Common myeloid progenitor, CD34-positive (primary cell): ENCODE measurements at places on chromosomes 6 and 20.

- no peaks in the 10 kb centered on the region for H3K27me3 ChIP-seq
- H3K27ac ChIP-seq, result no peak overlapping the region
- H3K36me3 ChIP-seq, result no peaks in the 10 kb centered on the region
- DNase-seq, result no peak
Observed at GRCh38 chr6:35706468-35706867, 17.8 kb upstream of the FKBP5 start.

- H3K4me1 ChIP-seq, result no peaks in the 10 kb centered on the region
- H3K27ac ChIP-seq, result no peak overlapping the region
- no peak for DNase-seq
- H3K27me3 ChIP-seq, result no peaks in the 10 kb centered on the region
- H3K4me3 ChIP-seq, result no peak overlapping the region
- no peaks in the 10 kb centered on the region for H3K36me3 ChIP-seq
Observed at GRCh38 chr6:153044295-153044694, 41.8 kb upstream of the MTRF1L start.

DNA sequence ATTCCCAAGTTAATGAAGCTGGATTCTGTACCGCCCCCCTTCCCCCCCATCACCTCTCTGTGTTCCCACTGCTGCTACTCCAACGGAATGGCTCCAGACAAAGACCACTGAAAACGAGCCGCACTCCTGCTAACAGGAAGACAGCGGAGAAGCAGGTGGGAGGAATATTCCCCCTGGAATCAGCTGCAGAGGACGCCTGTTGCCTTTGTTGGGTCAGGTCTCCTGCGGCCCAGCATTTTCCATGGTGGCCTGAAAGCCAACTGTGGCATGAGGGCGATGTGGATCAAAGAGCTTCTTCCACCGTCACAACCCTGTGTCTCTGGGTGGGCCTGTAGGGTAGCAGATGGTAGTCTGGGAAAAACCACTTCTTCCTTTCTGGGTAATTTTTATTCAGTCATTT lies 16.8 kb downstream of the AAR2 start:
- H3K27ac ChIP-seq, result no peak overlapping the region
- no peaks in the 10 kb centered on the region for H3K27me3 ChIP-seq
- peaks cover 37% of the 10 kb centered on the region for H3K36me3 ChIP-seq
- no peak overlapping the region for H3K4me3 ChIP-seq
- H3K4me1 ChIP-seq, result no peaks in the 10 kb centered on the region
- DNase-seq, result no peak

- peak; percentile 74 for DNase-seq
- H3K27me3 ChIP-seq, result no peaks in the 10 kb centered on the region
- peaks cover 52% of the 10 kb centered on the region for H3K4me1 ChIP-seq
- H3K27ac ChIP-seq, result no peak overlapping the region
- H3K36me3 ChIP-seq, result no peaks in the 10 kb centered on the region
Observed at GRCh38 chr6:52576392-52577021, 353 bp downstream of the TRAM2 start.

DNA sequence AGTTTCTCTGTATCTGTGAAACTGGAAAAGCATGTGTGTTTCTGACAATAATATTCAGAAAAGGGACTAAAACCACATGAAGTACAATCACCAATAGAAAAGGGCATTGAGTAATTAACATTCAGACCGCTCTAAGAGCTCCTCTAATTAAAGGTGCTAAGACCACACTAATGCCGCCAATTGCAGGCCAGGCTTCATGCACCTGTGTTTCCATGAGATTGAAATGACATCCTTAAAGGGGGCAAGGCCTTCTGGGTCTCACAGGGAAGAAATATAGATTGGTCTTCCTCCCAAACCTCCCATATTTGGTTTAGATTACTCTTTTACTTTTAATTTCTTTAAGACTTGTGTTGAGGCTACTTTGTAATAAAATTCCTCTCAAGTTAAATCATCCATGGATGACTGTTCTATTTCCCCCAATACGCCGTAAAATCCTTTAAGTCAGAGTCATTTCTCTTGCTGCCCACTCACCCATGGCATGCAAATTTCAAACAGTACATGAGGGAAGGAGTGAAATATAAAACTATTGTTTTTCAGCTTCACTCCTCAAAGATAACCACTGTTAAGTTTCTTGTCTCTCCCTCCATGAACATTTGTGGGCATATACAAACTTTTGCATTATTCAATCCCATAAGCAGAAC lies 110.6 kb downstream of the UBE3D start:
- peaks cover 3% of the 10 kb centered on the region for H3K36me3 ChIP-seq
- no peak overlapping the region for H3K4me3 ChIP-seq
- no peaks in the 10 kb centered on the region for H3K27me3 ChIP-seq

- no peak overlapping the region for H3K27ac ChIP-seq
- H3K36me3 ChIP-seq, result peaks cover 11% of the 10 kb centered on the region
- DNase-seq, result peak; percentile 82
- H3K27me3 ChIP-seq, result no peaks in the 10 kb centered on the region
- H3K4me1 ChIP-seq, result no peaks in the 10 kb centered on the region
Observed at GRCh38 chr6:157873735-157874344, 50.8 kb downstream of the SNX9 start.

DNA sequence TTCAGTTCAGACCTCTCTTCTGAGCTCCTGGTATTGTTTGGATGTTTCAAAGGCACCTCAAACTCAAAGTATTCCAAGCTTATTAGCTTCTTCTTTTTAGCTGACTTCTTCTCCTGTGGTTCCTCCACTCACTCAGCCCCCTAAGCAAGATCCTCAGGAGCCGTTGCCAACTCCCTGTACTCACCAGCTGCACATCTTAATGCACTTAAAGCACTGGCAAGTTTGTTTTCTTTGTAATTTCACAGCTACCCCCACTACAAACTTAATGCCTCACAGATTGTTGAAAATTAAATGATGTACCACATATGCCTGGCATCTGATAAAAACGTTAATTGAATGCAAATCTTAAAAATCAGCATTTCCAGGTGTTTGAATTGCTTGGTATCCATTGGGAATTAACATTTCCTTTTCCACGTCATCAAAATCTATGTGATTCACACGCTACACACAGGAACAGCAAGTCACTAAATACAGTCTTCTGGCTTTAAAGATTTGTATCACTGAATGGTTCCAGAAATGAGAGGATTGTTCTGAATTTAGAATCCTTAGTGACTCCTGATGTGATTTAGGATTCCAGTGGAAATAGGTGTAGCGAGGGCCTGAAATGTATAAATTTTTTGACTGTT lies 24.5 kb downstream of the CALHM6 start:
- no peak for DNase-seq
- H3K4me3 ChIP-seq, result no peak overlapping the region
- H3K27me3 ChIP-seq, result no peaks in the 10 kb centered on the region
- H3K27ac ChIP-seq, result no peak overlapping the region

GRCh38 chr20:44696315-44696714 lies 18.9 kb upstream of the CCN5 start:
- no peaks in the 10 kb centered on the region for H3K27me3 ChIP-seq
- no peak for DNase-seq
- H3K4me3 ChIP-seq, result no peak overlapping the region
- H3K4me1 ChIP-seq, result no peaks in the 10 kb centered on the region
- no peaks in the 10 kb centered on the region for H3K36me3 ChIP-seq
- H3K27ac ChIP-seq, result no peak overlapping the region

- H3K4me3 ChIP-seq, result no peak overlapping the region
- no peaks in the 10 kb centered on the region for H3K36me3 ChIP-seq
- DNase-seq, result no peak
- no peaks in the 10 kb centered on the region for H3K27me3 ChIP-seq
Observed at GRCh38 chr6:132084811-132085509, 133.8 kb upstream of the CCN2 start.

- H3K36me3 ChIP-seq, result no peaks in the 10 kb centered on the region
- DNase-seq, result no peak
- no peak overlapping the region for H3K4me3 ChIP-seq
Observed at GRCh38 chr20:22794200-22794599, 209.8 kb upstream of the FOXA2 start.

DNA sequence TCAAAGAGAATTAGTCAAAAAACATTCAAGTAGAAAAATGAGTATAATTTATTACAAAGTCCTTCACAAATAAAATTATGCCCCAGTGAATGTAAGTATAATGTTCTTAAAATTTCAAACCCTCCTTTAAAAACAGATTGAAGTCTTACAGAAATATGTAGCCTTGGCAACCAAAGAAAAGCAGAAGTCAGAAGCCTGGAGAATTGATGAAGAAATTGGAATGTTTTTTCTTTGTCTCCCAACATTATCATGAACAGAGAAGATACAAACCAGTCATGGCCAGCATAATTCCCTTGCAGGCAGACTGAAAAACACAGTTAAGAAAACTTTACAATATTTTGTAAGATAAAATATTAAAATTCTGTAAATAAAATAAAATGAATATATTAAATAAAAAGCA lies 221.9 kb downstream of the TBC1D32 start:
- H3K36me3 ChIP-seq, result peaks cover 2% of the 10 kb centered on the region
- H3K27me3 ChIP-seq, result no peaks in the 10 kb centered on the region
- no peak overlapping the region for H3K27ac ChIP-seq
- H3K4me3 ChIP-seq, result no peak overlapping the region
- H3K4me1 ChIP-seq, result no peaks in the 10 kb centered on the region

DNA sequence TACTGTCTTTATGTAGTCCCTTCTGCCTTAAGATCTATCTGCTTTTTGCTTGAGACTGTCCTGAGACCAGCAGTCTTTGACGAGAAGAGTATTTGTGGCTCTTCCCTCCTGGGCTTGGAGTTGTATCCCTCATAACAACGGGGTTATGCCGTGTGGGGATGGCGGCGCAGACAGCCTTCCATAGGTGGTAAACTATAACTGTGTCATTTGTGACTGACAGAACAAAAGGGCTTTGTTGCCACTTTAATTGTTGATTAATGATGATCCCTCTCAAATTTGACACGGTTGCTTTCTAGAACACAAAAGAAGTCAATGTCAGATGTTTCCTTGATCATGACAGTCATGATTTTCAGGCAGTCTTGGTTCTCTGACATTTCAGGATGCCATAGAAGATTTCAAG lies 196.6 kb downstream of the JARID2 start:
- no peak overlapping the region for H3K27ac ChIP-seq
- peaks cover 83% of the 10 kb centered on the region for H3K4me1 ChIP-seq
- H3K27me3 ChIP-seq, result no peaks in the 10 kb centered on the region
- DNase-seq, result no peak
- no peak overlapping the region for H3K4me3 ChIP-seq
- no peaks in the 10 kb centered on the region for H3K36me3 ChIP-seq

DNA sequence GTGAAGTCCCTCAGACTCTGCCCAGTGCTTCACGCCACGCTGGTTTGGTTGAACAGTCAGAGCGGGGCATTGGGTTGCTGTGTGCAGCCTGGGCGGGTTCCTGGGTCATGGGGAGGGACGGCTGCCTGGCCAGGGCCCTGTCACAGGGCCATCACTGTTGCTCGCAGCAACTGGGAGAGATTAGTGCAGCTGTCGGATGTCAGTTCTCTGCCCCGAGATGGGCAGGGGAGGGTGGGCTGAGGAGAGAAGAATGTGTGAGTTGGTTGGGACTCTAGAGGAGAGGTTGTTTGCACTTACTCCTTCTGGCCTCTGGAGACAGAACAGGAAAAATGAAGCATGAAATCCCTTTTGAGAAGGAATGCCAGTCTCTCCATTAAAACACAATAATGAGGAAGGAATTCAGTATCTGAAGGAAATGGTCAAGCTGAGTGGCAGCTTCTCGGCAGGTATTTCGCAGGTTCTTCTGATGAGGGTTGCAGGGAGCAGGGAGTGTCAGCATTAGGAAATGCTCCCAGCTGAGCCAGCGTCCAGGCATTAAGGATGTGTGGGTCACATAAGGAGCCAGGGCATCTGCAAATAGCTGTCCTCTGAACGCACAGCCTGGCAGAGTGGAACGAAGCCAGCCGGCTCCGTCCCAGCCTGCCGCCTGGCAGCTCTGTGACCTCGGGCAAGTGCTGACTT lies 95.9 kb downstream of the SSR1 start:
- H3K27me3 ChIP-seq, result no peaks in the 10 kb centered on the region
- H3K36me3 ChIP-seq, result peaks cover 61% of the 10 kb centered on the region
- DNase-seq, result no peak
- no peak overlapping the region for H3K27ac ChIP-seq
- peaks cover 21% of the 10 kb centered on the region for H3K4me1 ChIP-seq
- no peak overlapping the region for H3K4me3 ChIP-seq

- H3K4me3 ChIP-seq, result no peak overlapping the region
- H3K36me3 ChIP-seq, result no peaks in the 10 kb centered on the region
- no peak overlapping the region for H3K27ac ChIP-seq
- DNase-seq, result no peak
- no peaks in the 10 kb centered on the region for H3K4me1 ChIP-seq
Observed at GRCh38 chr6:151914484-151914883, 107.0 kb downstream of the ESR1 start.

GRCh38 chr20:47368301-47368700 lies 11.8 kb upstream of the ZMYND8 start:
- no peaks in the 10 kb centered on the region for H3K36me3 ChIP-seq
- no peaks in the 10 kb centered on the region for H3K27me3 ChIP-seq
- DNase-seq, result no peak
- H3K27ac ChIP-seq, result no peak overlapping the region

- no peaks in the 10 kb centered on the region for H3K36me3 ChIP-seq
- H3K27me3 ChIP-seq, result peaks cover 2% of the 10 kb centered on the region
Observed at GRCh38 chr20:9884666-9885065, 45.8 kb upstream of the PAK5 start.

DNA sequence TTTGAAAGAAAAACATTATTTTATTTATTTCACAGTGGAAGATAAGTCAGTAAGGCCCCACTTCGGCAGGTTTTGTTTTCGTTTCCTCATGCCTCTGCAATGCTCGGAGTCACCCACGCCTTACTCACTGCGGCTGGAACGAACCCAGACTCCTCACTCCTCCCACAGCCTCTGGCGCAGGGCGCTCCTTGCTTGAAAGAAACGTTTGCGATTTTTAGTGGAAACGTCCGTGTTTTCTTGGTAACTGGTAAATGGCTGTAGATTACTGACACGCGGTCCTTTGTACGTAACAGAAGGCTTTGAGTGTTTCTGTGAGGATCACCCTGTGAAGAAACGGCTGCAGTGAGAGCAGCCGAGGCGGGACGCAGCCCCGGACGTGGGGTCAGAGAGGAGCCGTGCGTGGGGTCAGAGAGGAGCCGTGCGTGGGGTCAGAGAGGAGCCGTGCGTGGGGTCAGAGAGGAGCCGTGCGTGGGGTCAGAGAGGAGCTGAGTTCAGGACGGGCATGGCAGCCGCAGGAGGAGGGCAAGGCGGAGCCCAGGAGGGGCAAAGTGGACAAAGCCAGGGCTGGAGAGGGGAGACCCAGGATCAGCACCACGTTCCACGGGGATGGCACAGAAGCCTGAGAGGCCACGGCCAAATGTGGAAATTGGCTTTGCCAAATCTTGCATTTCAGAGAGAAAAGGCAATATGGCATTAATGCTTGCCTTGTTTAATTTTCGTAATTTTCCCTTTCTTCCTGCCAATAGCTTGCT lies 198.6 kb upstream of the THBS2 start:
- no peaks in the 10 kb centered on the region for H3K4me1 ChIP-seq
- H3K4me3 ChIP-seq, result no peak overlapping the region
- H3K27ac ChIP-seq, result no peak overlapping the region
- H3K27me3 ChIP-seq, result no peaks in the 10 kb centered on the region
- DNase-seq, result no peak

GRCh38 chr20:41572010-41572572 lies 46.1 kb downstream of the CHD6 start:
- peaks cover 6% of the 10 kb centered on the region for H3K36me3 ChIP-seq
- DNase-seq, result no peak
- no peaks in the 10 kb centered on the region for H3K27me3 ChIP-seq

DNA sequence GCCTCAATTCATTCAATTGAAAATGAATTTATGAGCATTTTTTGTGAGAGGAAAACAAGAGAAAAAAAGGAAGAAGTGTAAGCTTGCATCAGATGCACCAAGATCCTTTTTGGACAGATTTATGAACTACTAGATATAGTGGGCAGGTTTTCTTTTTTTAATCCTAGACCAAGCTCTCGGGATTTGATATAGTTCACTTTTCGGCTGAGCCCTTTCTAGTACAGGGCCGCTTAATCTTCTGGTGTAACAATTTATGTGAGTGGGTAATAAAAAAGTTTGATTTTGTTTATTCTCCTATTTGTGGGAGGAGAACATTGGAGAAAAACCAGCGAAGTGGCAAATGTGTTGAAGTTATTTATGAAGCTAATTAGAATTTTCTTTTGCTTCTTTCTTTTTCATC lies 538.0 kb downstream of the UTRN start:
- H3K36me3 ChIP-seq, result peaks cover 5% of the 10 kb centered on the region
